ENCODE measurements at places on chromosomes 3 and 15. TPM values are rescaled to one million over a fixed set of nuclear protein-coding genes. Genes with fewer than 3 reads are reported as not detected.
A peak's percentile ranks its signal among the peaks of the same experiment; 100 is the strongest.

GRCh38 chr3:47849699-47850563, 47.0 kb downstream of the DHX30 start:
- no peak for DNase-seq

DNA sequence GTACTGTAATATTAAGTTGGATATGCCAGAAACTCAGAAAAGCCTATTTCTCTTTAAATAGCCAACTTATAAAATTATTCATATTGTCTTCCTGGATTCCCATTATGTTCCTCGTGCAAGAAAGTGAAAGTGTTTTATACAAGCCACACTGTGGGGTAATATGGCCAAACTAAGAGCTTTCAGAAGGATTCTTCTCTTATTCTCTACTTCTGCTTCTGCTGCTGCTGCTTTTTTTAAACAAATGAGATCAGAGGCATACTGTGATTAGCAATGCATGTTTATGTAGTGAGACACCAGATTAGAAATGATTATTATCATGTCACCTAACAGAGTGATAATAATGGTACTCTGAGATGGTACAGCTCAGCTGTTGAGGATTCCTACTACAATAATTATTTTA, 1026.5 kb upstream of the CFAP20DC start:
- DNase-seq, result no peak

DNA sequence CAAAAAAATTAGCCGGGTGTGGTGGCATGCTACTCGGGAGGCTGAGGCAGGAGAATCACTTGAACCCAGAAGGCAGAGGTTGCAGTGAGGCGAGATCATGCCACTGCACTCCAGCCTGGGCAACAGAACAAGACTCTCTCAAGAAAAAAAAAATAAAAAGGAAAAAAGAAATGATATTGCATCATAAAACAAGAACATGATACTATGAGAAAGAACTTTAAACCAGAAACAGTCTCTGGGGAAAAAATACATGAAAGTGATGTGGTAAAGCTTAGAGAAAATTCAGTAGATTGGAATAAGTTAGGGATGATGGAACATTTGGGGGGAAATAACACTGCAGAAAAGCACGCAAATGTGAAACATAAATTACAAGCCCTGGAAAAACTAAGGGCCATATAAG, 54.7 kb downstream of the CRYGS start:
- no peak for DNase-seq

GRCh38 chr15:65395567-65396202, 17.9 kb upstream of the IGDCC3 start:
- DNase-seq, result peak; percentile 46

The CRTAP gene
- 192 TPM for total RNA-seq

The ACAD9 gene
- total RNA-seq, result 50.2 TPM

- no peak for DNase-seq
These were observed 85.0 kb upstream of the PLXNA1 start for GRCh38 chr3:126897943-126898342.

The ABTB1 gene
- 29.2 TPM for total RNA-seq

DNA sequence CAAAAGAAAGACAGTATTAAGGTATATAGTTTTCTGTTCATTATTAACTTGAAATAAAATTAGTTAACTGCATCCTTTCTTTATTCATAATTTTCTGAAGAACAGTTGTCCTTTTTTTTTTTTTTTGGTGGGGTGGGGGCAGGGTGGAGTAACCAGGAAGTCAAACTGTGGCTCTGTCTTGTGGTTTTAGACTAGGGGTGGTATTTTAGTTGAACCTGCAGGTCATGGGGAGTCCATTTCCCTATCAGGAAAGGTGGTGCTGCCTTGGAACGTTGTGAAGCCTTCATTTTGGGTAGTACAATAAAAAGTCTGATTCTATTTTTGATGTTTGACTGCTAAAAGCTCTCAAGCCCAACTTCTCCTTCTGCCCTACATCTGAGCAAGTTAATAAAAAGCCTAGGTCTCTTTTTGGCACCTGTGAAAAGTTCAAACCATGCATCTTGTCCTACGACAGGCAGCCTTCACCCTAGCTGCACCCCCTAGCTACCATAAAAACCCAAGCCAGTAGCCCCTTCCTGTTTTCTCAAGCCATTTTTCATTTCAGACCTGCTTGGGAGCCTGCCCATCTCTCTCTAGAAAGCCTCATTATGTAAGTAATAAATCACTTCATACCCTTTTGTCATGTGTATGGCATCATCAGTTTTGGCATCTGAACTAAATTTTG, 31.2 kb upstream of the RIOX2 start:
- DNase-seq, result no peak

DNA sequence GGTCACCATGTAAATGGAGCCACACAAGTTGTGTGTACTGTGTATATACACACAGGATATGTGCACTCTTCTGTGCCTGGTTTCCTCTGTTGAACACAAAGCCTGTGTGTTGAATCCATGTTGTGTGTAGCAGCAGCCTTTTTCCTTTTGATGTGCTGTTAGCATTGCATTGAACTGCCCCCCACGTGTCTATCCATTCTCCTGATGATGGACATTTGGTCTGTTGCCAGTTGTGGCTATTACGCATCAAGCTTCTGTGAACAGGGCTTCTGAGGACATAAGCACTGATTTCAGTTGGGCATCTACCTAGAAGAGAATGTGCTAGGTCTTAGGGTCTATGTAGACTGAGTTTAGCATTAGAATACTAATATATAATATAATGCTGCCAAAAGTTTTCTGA, 77.4 kb downstream of the LSM3 start:
- no peak for DNase-seq

DNA sequence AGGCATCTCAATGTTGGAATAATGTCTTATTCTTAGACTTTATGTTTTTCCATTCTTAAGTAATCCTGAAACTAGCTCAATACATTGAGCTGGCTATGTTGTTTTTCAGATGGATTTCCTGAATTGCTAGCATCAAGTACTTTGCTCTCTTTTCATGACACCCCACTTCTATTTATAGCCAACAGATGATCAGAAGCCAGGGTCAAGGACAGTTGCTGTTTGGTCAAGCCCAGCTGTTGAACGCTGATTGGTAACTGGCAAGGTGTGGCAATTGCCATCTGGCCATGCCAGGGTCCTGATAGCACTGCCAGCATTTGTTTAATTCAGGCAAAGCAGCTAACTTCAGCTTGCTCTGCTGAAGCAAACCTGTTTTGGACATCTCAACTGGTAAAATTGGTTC, 46.2 kb upstream of the PLCL2 start:
- no peak for DNase-seq

DNA sequence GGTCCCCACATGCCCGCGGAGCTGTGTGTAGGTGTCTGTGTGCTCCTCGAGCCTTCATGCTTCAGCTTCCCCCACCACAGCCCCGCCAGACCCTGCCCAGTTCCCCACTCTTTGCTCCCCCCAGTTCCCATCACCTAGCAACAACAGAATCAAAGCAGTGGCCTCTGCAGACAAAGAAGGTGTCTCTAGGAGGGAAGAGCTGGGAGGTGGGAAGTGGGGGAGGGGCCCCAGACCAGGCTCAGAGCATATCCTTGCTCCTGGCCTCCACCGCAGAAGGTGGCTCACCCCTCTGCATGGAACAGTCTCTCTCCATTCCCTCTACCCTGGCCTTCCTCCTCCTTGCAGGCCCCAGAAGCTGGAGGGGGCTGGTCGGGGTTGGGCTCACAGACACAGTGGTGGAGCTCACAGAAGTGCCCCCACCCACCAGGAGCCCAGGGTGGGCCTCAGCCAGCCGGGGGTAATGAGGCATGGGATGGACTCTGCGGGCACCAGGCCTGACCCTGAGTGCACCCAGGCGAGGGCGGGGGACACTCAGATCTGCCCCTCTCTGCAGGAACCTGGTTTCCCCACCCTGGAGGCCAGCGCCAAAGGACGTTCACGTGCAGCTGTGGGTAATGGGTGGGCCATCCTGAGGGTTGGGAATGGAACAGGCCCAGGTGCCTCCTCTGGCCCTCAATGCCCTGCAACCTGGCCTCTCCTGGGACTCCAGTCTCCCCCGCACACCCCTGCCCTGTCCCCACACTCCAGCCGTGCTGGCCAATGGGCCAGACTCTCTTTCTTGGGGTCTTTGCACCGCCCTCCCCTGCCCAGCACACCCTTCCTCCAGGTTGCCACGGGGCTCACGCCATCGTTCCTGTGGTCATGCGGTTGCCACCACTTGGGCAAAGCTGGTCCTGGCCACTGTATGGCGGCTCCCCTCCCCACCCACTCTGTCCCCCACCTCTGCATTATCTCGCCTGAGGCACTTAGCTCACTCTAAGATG, 53.4 kb downstream of the TPRA1 start:
- peak; percentile 73 for DNase-seq

DNA sequence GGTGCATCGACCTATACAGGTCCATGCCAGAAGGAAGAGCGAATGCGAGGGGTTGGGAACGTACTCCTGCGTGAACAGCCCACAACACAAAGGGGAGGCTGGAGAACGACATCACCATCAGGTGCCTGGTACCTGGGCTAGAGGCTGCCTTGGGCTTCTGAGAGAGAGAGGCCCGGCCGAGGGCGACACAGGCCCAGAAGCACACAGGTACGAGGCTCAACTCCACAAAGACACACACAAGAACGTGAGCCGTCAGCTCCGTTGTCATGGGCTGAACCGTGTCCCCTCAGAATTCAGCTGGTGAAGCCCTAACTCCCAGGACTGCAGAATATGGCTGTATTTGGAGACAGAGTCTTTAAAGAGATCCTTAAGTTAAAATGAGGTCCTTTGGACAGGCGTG, 134.3 kb downstream of the ATP10A start:
- DNase-seq, result no peak

The TYRO3 gene
- 2.5 TPM for total RNA-seq

The USP19 gene
- total RNA-seq, result 67.2 TPM

The GRM7 gene
- 0.16 TPM for total RNA-seq

- peak; percentile 78 for DNase-seq
These were observed 195.2 kb upstream of the DPPA4 start for GRCh38 chr3:109532257-109533216.

DNA sequence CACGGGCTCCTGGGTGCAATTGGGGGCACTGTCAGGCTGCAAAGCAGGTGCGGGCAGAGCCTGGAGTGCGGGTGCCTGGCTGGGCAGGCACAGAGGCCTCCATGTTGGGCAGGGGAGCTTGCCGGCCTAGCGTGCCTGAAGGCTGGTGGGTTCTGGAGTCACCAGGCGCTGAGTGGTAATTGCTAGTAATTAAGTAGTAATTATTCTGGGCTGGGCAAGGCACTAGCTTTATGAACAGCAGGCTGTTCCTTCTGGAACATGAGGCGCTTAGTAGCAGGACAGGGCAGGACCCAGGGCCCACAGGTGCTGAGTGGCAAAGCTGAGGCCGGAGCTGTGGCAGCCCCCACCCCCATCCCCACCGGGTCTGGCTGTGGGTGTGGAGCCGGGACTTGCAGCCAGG, 25.3 kb downstream of the PLXNA1 start:
- DNase-seq, result no peak

DNA sequence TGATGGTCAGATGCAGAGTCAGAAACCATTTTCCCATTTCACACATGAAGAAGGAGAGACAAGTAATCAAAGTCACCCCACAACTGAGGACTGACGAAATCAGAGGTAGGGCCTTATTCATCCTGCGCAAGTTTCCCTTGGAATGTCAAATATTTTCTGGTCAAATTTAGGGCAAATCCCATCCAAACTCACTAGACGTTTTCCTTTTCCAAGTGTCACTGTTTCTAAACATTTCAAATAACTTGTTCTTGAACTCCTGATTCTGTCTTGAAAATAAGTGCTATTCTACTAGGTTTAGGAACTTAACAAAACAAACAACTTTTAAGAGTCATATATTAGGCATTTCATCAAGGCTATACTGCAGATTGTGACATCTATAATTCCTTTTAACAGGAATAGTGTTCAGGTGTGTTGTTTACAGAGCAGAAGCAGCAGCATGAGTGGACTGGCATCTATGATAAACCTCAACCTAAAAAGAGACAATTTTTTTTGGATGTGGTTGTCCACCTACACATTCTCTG, 40.7 kb downstream of the SUMF1 start:
- DNase-seq, result no peak

DNA sequence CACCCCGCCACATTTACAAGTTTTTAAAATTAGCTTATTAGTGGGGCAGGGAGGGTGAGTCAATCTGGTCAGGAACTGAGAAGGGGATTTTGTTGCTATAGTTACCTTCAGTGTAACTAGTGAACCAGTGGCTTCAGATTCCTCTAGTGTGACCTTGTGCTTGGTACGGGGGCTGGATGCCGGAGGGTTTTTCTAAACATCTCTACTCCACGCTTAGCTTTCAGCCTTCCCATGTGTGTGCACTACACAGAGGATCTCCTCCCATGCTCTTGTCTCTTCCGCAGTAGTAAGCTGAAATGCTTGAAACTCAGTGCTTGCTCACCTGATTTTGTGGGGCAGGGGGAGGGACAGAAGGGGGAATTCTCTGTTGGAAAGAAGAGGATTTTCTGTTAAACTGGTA, 67.9 kb upstream of the AKAP13 start:
- DNase-seq, result no peak

DNA sequence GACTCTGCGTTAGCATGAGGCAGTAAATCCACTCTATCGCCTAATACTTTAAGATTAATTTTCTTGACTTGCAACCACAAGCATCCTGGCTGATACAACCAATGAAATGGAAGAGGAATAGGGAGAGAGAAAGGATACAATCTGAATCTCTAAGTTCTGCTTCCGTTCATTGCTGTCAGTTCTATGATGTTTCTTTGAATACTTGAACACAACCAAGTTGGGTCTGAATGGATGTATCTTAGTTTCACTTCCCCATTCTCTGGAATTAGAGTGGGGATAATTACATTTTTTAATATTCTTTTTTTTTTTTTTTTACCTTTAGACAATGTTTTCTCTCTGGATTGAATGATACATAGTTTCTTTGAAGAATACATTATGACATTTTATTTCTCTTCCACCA, 22.9 kb downstream of the PDE8A start:
- no peak for DNase-seq

- DNase-seq, result no peak
These were observed 47.0 kb downstream of the OXNAD1 start for GRCh38 chr3:16311960-16312451.

The KBTBD12 gene
- total RNA-seq, result 1.4 TPM

The DPH3 gene
- total RNA-seq, result 19.3 TPM

DNA sequence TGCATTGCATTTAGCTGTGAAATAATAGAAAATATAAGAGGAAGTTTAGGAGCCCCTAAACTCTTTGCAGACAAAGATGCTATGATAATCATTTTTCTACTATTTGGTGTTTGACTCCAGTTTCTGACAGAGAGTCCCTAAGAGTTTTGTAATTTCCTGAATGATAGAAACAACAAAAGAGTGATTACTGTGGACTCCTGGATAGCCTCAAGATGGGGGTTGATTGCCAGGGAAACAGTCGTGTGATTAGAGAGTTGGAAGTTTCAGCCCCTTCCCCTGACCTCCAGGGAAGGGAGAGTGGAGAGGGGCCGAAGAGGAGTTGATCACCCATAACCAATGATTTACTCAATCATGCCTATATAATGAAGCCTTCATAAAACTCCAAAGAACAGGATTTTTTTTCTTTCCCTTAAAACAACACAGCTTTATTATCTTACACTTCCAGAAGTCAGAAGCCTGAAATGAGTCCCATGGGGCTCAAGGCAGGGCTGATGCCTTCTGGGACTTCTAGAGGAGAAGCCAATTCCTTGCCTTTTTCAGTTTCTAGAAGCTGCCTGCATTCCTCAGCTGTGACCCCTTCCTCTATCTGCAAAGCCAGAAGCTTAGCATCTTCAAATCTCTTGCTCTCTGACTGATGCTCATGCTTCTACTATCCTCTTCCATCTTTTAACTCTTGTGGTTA, 292.3 kb upstream of the ZPLD1 start:
- DNase-seq, result no peak
